ENCODE measurements at places on chromosomes 2 and 18. TPM values are rescaled to one million over a fixed set of nuclear protein-coding genes. Genes with fewer than 3 reads are reported as not detected.

The LRRC30 gene
- total RNA-seq = not detected

The GPR155 gene
- 15.4 TPM for total RNA-seq

DNA sequence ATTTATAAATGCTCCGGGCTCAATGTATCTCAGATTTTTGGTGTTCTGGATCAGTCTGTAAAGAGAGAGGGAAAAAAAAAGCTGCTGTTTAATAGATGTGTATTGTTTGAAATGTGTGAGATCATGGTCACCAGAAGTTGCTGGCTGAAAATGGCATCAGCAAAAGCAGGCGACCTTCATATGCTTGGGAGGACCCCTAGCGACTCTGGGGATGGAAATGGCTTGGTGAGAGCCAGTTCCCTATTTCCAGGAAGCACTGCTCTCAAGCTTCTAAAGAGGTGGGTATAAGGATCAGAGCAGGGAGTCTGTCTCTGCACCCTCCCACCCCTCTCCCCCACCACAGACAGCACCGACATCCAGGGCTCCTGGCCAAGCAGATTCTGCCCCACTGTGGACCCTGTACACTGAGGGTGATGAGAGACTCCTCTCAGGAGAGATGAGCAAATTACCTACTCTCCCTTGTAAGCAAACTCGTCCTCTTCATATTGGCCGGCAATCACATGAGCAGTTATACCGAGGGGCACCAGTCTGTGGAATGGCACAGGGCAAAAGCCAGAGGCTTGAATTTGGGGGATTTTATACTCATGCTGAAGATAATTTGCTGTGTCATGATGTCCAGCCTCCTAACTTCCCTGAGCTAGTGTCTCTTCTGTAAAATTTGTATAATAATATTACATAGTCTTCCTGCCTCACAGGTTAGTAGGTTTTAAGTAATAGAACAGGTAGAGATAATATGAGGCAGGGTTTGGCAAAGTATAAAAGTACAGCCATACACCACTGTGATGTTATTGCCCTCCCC, 29.6 kb downstream of the LHCGR start:
- DNase-seq = no peak

- no peak for DNase-seq
These were observed 39.0 kb downstream of the FBXO48 start for GRCh38 chr2:68428126-68428525.

- DNase-seq = no peak
These were observed 36.8 kb downstream of the CHST10 start for GRCh38 chr2:100380681-100381080.

- no peak for DNase-seq
These were observed 16.8 kb upstream of the KCNK3 start for GRCh38 chr2:26675651-26676255.

- DNase-seq = no peak
These were observed 225.0 kb downstream of the ALPK2 start for GRCh38 chr18:58403799-58404455.
